Activated naive CD4-positive, alpha-beta T cell treated with Interleukin-2 at 50 U/mL for 16 hours (primary cell): ENCODE measurements at places on chromosomes 16 and 17.

DNA sequence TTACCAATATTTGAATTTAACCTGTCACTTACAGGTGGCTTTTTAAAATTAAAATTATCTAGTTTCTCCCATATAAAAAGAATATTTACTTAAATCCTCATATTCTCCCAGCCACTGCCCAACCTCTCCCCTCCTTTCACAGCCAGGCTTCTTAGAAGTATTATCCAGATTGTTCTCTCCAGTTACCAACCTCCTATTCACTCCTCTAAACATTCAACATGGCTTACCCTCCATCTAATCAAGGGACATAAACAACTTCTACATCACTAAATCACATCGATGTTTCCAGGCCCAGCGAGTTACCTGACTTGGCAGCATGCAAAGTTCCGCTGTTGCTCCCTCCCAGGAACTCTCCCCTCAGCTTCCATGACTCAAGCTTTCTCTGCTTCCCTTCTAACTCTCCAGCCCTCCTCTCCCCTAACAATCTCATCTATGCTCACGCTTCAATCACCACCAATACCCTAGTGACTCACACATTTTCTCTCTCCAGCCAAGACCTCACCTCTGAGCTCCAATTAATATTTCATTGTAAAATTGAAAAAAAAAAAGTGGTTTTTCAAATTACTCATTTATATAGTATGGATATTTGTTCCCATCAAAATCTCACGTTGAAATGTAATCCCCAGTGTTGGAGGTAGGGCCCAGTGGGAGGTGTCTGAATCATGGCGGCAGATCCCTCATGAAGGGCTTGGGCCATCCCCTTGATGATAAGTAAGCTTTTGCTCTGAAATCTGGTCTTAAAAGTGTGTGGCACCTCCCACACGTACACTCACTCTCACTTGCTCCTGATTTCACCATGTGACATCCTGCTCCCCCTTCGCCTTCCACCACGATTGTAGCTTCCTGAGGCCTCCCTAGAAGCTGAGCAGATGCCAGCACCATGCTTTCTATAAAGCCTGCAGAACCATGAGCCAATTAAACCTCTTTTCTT is 88.5 kb downstream of the HELZ start:
- no peak for DNase-seq

DNA sequence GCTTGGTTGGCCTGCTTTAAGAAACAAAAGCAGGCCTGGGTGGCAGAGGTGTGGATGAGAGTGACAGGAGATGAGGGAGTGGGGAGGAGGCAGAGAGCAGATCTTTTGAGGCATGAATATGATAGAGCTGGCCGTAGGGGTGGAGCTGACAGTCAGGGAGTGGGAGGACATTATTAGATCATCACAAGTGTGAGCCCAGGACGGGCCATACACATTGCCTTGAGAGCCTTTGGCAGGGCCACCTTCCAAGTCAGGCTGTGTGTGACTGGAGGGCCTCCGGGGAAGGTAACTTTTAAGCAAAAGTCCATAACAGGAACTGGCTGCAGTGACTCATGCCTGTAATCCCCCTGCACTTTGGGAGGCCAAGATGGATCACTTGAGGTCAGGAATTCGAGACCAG is 26.3 kb downstream of the GINS3 start:
- no peak for DNase-seq

DNA sequence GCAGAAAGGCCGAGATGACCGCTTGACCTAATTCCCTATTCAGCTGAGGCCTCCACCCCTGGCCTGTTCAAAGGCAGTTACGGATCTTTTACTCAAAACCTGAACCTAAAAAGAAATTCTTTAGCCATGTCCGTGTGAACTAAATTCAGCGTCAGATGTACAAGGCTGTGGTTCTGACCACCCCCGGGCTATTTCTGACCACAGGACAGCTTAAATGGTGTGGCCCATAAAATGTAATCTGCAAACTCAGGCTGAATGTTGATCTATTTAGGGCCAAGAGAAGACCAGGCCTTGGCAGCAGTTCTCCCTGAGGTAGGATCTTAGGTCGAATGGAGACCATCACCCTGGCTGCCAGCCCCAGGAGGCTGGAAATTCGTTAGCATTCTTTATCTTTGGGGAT is 485.5 kb downstream of the WWOX start:
- DNase-seq = no peak

DNA sequence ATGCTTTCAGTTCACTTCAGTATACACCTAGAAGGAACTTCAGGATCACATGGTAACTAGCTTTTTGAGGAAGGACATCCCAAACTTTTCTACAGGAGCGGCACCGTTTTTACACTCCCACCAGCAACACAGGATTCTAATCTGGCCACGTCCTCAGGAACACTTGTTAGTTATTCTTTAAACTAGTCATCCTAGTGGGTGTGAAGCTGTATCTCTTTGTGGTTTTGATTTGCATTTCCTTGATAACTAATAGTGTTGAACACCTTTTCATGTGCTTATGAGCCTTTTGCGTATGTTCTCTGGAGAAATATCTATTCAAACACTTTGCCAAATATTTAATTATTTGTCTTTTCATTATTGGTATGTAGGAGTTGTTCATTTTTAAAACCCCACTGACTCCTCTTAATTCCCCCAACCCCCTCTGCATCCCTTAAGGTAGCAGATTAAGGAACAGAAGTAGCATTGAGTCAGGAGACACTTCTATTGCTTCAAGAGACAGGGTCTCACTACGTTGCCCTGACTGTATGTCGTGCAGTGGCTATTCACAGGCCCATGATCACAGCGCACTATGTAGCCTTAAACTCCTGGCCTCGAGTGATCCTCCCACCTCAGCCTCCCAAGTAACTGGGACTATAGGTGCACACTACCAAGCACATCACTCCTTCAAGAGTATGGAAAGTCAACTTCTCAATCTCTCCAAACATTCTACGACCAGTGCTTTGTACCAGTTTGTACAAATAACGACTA is 25.4 kb downstream of the YWHAE start:
- DNase-seq = no peak

GRCh38 chr16:10787304-10787703 is 31.3 kb downstream of the TVP23A start:
- DNase-seq = no peak

DNA sequence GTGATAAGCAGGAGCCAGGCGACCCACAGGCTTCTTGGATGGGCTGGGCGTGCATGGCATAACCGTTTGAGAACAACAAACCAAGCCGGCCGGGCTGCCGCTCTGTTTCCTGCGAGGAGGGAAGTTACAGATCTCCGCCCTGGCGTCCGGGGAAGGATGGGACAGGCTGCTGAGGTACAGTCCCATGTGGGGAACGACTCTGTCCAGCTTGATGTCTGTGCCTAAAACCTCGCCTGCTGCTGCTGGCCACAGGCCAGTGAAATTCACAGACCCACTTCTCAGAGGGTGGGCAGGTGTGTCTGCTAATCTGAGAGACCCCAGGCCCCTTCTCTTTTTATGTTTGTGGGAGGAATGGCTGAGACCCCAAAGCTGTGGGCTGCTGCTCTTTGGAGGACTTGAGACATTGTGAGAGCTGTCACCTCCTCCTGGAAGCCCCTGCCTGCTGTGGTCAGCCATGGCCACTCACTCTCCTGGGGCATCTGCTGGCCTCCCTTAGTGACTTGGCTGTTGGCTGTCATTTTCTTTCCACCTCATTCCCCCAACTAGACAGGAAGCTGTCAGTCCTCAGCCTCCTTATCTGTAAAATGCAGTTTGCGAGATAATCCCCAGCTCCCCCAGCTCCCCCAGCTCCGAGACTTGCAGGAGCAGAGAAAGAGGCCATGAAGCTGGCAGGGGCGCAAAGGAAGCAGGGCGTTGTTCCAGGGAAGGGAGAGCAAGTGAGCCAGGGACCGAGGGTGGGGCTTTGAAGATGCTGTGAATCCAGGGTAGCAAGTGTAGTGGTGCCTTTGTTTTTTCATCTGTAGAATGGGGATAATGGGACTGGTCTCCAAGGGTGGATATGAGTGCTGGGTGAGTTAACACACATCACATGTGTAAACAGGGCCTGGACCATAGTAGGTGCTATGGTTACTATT is 51.0 kb downstream of the CMIP start:
- DNase-seq = no peak

DNA sequence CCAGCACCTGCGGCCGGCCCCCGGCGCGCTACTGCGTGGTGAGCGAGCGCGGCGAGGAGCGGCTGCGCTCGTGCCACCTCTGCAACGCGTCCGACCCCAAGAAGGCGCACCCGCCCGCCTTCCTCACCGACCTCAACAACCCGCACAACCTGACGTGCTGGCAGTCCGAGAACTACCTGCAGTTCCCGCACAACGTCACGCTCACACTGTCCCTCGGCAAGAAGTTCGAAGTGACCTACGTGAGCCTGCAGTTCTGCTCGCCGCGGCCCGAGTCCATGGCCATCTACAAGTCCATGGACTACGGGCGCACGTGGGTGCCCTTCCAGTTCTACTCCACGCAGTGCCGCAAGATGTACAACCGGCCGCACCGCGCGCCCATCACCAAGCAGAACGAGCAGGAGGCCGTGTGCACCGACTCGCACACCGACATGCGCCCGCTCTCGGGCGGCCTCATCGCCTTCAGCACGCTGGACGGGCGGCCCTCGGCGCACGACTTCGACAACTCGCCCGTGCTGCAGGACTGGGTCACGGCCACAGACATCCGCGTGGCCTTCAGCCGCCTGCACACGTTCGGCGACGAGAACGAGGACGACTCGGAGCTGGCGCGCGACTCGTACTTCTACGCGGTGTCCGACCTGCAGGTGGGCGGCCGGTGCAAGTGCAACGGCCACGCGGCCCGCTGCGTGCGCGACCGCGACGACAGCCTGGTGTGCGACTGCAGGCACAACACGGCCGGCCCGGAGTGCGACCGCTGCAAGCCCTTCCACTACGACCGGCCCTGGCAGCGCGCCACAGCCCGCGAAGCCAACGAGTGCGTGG is 1.5 kb downstream of the NTN1 start:
- DNase-seq = peak; percentile 13

DNA sequence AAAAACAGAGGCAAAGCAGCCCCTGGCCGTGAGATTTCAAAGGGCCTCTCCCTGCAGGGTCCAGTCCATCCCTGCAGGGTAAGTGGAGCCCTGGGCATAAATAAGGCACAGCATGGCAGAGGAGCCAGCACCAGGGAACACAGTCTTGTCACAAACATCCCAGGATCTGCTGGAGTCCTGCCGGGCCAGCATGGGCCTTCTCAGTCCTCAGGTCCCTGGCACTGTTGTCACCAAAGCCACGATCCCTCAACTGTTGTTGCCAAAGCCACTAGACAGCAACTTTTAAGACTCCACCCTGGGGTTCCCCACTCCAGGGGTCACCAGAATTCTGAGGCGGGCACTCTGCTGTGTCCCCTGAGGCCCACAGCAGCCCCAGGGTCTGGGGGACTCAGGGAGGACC is 47.8 kb upstream of the BAHCC1 start:
- no peak for DNase-seq

DNA sequence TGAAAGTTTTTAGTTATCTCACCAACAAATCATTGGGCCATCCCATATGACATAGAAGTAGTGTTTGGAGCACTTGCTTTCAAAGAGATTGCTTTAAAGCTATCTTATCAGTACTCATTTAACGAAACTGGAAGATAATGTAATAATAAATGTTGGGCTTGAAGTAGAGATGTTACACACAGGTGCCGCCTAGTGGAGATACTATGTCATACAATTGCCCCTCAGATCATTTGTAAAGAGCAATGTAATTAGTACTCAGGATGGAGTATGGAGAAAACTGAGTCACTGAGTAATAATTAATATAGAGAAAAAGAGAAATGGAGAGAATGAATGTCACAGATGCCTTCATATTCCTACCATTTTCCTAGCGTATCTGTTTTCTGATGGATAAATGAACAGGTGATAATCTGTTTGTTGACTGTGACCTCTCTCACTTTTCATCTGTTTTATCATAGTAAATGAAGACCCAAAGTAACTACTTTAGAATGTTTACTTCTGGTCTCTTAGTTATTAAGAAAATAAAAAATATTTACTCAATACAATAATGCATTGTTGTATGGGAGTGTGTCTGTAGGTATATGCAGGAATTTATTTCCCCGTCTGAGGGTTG is 80.4 kb downstream of the EFCAB5 start:
- peak; percentile 10 for DNase-seq

GRCh38 chr16:71956486-71956885 is 43.7 kb downstream of the PKD1L3 start:
- no peak for DNase-seq

DNA sequence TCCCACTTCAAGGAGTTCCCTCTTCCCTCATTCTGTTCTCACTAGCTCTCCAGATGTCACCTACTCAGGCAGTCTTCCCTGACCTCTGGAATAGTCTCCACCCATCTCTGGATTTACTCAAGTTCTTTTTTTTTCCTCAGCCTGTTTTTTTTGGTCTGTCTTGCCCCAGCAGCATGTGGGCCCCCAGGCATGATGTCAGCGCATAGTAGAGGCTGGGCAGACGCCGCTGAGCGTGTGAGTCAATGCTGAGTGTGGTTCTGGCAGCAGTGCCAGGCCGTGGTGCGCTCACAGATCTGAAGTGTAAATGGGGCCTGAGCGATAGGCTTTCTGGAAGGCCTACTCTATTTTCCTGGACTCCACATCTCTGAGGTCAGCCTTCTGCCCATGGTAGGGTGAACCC is 2.7 kb upstream of the KCNJ18 start:
- no peak for DNase-seq

- no peak for DNase-seq
Measured at GRCh38 chr17:1977583-1978395, 47.3 kb downstream of the RTN4RL1 start.

DNA sequence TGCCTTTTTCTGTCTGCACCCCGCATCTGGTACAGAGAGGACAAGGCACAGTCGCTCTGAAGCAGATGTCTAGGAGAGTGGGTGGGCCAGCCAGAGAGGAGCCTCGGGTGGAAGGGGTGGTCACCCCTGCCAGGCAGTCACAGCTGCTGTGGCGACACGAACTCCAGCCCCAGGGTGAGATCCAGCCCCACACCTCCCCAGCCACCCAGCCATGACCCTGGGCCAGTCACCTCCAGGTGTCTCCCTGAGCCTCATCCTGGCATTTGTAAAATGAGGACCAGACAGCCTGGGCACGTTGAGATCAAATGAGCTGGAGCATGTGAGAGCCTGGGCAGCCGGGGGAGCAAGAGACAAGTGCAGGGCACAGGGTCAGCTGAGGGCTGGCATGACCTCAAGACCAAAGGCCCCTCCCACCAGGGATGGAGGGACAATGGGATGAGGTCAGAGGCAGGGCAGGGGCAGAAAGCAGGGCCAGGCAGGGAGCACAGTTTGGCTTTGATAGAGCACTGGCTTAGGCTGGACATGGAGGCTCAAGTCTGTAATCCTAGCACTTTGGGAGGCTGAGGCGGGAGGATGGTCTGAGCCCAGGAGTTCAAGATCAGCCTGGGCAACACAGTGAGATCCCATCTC is 7.7 kb downstream of the ADAM11 start:
- no peak for DNase-seq
